ENCODE measurements at places on chromosomes 1 and 21.

DNA sequence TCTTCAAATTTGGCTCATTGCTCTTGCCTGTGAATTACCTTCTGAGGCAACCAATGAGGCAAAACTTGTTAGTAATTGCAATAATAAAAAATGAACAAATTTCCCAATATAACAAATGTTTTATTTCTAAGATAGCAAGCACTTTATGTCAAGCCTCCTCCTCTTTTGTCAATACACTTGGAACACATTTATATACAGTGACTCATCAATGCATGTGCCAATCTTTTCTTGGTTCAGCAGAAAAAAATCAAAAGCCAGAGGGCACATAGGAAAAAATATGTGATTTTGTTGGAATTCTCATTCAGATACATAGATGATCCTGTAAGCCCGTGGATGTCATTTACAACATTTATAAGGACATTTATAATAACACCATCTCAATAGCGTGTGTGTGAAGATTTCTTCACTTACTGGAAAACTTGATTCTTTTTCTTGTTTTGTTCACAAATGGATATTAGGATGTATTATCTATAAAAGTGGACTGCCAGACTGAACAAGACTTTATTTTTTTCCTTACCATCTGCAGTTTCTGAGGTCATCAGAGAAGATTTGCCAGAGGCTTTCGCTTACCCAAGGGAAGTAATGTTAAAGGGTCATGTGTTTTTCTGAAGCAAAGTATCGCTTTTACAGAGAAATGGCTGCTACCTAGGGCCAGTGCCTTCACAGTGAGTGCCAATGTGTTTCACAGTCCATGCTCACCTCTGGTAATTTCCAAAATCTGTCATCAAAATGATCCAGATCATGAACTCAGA, 645.7 kb upstream of the PTBP2 start:
- DNase-seq, result no peak

DNA sequence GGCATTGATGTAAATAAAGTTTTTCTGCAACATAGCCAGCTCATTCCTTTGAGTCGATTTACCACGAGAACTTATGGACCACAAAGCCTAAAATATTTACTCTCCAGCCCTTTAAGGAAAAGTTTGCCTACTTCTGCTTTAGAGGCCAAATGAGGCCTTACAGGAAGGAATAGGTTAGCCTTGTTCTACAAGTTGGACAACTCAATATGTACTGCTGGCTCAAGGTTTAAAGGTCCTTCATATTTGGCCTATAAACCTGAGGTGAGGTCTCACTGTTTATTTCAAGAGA, 144.5 kb upstream of the DNAH14 start:
- no peak for DNase-seq

GRCh38 chr1:54997711-54997986, 1.1 kb upstream of the BSND start:
- no peak for DNase-seq

GRCh38 chr1:91555821-91556531, 55.3 kb downstream of the CDC7 start:
- DNase-seq, result peak; percentile 49

DNA sequence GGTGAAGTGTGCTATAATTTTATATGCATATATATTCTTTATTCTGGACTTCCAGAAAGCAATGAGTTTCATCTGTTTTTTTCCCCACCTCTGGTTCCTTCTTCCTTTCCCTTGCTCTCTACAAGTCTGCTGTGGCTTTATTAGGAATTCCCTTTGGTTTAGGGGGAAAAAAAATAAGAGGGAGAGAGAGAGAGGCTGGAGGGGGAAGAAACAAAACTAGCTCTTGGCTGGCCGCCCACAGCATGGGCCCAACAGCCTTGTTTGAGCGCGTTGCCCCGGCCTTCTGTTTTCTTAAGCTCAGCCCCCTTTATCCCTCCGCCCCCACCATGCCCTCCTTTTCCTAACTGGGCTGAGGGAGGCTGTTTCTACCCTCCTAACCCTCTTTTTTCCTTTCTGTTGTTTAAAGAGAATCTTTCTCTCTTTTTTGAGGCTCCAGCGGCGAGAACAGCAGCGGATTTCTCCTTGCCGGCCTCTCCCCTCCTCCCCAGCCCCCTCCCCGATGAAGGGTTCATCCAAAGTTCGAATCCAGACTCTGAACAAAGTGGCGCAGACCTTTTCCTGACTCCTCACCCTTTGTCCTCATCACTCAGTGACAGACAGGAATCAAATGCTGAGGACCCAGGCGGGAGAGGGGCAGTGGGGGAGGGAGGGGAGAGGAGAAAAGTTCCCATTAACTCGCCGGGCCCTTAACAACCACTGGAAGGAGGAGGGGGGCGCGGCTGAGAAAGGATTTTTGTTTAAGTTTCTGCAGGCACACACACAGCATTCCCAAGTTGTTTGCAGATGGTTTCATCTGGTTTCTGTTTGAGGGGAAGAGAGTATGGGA, 29.7 kb downstream of the PBX1 start:
- DNase-seq, result no peak

DNA sequence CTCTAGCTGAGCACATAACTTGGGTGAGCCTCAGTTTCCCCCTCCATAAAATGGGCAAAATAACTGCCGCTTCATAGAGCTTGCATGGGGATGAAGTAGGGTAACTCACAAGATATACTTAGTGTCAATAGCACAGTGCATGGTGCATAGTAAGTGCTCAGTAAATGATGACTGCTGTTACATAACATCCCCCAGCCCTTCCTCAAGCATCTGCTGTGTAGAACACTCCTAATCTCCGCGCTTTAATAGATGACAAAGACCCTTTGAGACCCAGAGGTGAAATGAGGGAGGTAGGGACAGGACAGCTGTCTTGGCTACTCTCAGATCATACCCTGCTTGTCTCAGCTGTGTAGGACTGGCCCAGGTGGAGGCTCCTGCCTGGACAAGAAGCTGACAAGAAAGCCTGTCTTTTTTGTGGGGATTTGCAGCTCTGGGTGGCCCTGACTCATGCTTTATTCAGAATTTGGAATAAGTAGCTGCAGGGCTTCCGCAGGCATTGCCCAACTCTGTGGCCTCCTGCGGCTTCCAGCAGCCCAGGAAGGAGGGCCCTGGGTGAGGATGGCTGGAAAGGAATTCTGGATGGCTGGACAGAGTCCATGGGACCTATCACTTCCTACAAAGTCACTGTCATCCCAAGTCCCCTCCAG, 20.7 kb upstream of the PADI4 start:
- DNase-seq, result no peak

DNA sequence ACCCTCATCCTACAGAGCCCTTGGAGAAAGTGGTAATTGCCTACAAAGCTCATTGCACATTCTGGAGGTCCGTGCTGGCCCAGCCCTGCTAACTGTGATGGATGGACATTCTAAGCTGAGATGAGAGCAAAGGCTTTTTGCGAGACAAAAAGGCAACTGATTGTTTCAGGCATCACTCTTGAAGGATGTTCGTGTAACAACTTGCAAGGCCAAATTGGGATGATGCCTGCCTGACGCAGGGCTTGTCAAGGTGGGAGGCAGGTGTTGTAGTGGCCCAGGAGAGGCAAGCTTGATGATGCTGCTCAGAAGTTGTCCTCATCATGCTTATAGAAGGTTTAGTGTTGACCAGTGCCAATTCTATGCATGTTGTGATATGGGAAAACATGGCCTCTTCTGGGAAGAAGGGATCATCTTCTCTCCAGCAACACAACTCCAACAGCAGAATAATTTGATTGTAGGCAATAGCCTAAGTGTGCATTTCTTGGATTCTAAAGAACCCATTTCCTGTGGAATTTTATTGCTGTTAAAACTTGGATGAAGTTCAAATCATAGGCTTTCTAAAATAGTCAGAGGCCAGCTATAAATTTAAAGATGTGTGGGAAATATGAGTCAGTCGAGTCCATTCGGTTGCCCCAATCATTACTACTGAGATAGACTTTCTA, 102.5 kb upstream of the COA6 start:
- DNase-seq, result no peak

- no peak for DNase-seq
Measured at GRCh38 chr1:18941221-18942141, 15.0 kb downstream of the IFFO2 start.

- no peak for DNase-seq
Measured at GRCh38 chr1:15610167-15610566, 7.1 kb upstream of the DDI2 start.

DNA sequence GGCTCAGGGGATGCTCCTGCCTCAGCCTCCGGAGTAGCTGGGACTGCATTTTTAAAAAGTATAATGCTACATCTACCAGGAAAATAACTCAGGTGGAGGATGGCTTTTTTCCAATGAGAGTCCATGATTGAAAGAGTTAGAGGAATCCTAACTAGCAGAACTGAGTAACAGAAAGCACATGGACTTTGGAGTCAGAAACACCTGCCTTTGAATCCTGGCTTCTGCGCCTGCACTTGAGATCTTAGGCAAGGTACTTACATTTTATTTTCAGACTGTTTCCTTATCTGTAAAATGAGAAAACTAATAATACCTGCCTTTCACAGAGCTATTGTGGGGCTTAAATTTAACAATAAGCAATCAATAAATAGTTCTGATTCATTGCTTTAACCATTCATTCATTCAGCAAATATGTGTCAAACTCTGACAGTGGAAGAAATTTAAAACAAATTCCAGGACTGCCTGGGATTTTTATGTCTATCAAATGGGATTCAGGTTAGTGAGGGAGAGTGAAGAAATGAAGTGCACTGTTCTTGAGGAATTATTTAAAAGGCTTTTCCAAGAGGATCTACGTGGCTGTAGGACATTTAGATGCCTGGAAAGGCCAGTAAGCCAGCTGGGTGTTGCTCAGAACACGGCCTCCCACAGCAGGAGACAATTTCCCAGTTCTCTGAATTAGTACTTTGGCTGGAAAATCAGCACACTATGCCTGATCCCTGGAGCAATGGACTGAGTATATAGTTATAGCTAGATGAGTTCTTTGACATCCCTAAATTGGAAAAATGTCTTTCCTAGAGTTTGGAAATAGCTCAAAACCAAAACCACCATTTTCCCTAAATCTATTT, 12.8 kb upstream of the LBR start:
- DNase-seq, result no peak

DNA sequence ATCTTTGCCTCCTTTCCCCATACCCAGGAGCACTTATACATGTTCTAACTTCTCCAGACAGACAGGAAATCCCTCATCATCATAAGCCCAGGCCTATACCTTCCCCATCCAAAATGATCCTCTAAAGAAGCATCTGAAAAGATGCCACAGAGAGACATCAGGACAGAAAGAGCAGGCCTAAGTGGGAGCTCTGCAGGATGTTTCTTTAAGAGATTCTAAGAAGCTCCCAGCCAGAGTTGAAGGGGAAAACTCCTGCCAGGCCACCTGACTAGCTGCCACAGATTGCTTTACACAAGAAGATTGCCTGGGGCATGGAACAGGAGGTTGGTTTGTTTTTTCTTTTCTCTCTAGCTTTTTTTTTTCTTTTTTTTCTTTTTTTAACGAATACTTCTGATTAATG, 275.8 kb downstream of the VAV3 start:
- no peak for DNase-seq

GRCh38 chr1:167618366-167618765, 11.7 kb upstream of the RCSD1 start:
- DNase-seq, result no peak

DNA sequence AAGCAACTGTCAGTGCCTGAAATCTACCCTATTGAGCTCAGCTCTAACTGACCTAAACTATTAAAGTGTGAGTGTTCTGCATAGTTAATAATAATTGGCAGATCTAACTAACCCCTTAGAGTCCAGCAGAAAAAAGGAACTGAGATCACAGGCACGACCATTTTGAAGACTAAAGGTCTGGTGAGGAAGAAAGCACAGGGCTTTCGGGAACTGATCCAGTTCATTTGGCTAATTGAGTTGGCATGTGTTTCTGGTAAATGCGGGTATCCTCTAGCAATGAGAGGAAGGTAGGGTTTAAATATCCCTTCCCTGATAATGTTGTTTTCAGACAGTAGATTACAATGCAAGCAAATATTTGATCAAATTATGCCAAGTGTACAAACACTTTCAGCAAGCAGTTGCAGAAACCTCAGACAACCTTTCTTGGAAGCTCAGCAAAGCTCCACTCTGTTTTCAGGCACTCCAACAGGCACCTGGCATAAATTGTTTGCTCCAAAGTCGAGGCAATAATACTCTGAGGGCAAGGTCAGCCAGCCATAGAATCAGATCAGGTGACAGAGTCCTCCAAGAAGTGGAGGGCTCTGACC, 100.8 kb downstream of the KCNK1 start:
- DNase-seq, result no peak

DNA sequence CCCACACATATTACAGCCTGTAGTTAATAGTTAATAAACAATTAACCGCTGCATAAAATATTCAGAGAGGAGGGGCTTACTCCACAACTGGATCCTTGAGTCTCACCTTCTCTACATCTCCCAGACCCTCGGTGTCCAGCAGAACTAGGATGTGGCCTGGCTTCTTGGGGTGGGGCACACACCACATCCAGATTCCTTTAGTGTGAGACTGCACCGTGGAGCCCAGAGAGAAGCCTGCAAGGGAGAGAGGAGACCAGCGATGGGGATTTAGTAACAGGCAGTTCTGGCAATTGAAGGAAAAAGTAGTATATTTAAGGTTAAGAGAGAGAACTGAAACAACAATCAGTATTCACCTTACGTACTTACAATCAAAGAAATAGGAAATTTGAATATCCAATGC, 4.9 kb downstream of the GBP1 start:
- no peak for DNase-seq

DNA sequence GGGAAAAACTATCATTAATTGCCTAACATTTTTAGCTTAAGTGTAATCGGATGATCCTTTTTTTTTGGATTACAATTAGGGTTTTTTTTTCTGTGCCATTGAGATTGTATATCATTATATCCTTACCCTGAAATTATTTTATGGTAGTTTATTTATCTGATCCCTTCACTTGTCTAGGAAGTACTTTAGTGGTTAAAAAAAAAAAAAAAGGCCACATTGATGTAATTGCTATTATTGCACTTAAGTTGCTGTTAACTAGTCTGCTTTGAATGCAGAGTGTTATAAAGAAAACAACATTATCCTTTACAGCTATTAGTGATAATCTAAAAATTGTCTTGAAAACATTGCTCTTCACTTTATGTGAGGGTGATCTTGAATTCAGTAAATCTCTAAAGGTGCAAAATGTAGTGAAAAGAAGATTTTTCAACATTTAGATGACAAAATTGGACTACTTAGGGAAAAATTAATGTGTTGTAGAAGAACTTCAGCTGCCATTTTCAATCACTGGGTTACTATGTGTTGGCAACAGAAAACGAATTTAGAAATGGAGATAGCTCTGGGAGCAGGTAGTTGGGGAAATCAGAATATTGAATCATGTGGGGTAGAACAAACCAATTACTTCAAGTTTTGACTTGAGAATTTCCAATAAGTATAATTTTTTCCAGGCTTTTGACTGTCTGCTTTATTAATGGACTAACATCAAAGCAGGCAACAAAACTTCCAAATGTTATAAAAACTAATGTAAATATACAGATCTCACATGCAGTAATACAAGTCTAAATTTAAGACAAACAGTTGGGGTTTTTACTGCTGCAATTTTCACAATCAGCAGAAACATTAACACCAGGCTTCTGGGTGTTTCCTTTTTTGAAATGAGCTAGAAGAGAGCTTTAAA, 5.0 kb downstream of the ADGRL2 start:
- no peak for DNase-seq

Measured in stimulated activated CD4-positive, alpha-beta T cell treated with anti-CD3 and anti-CD28 coated beads, TNF-alpha, amount 100 ng/mL, for 48 hours (primary cell).